Keratinocyte (primary cell): ENCODE measurements at places on chromosomes 6 and 20. TPM values are rescaled to one million over a fixed set of nuclear protein-coding genes. Genes with fewer than 3 reads are reported as not detected.
A peak's percentile ranks its signal among the peaks of the same experiment; 100 is the strongest.

- H3K36me3 ChIP-seq, result no peaks in the 10 kb centered on the region
- no peak overlapping the region for H3K4me3 ChIP-seq
- H3K4me1 ChIP-seq, result no peaks in the 10 kb centered on the region
- no peak overlapping the region for H3K27ac ChIP-seq
- DNase-seq, result no peak
- H3K27me3 ChIP-seq, result no peaks in the 10 kb centered on the region
These were observed 26.9 kb downstream of the ARMC2 start for GRCh38 chr6:108875161-108875555.

DNA sequence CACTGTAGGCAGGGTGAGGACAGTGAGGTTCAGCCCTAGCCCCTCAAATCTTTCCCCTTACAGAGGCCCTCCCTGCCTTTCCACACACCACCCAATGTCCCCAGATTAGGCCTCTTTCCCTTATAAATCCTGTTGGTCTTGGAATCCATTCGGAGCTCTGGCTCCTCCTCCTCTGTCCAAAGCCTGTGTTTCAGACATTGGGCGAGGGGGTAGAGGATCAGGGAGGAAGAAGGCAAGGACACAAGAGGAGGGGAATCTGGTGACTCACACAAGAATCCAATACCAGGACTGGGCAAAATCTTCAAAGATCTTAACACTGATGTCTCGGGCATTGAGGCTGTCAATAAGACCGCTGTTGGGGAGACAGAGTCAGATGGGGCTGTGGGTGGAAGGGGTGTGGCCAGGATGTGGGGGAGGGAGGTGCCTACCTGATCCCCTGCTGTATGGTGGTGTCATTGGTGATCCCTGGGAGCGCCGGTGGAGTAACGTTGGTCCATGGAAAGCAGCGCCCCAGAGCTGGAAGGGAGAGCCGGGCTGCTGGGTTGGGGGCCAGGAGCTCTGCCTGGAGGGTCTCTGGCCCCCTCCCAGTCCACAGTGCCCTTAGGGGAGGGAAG lies 7.6 kb downstream of the SLC44A4 start:
- no peak for DNase-seq
- H3K36me3 ChIP-seq, result no peaks in the 10 kb centered on the region
- H3K4me3 ChIP-seq, result no peak overlapping the region
- H3K27ac ChIP-seq, result no peak overlapping the region

GRCh38 chr6:17957498-17957897 lies 29.9 kb downstream of the KIF13A start:
- peaks cover 5% of the 10 kb centered on the region for H3K36me3 ChIP-seq
- H3K4me1 ChIP-seq, result peaks cover 15% of the 10 kb centered on the region
- no peaks in the 10 kb centered on the region for H3K27me3 ChIP-seq
- no peak overlapping the region for H3K4me3 ChIP-seq
- DNase-seq, result no peak
- peak overlapping the region; percentile 29 for H3K27ac ChIP-seq

Gene PAX1
- not detected in 3 replicates for polyA plus RNA-seq

DNA sequence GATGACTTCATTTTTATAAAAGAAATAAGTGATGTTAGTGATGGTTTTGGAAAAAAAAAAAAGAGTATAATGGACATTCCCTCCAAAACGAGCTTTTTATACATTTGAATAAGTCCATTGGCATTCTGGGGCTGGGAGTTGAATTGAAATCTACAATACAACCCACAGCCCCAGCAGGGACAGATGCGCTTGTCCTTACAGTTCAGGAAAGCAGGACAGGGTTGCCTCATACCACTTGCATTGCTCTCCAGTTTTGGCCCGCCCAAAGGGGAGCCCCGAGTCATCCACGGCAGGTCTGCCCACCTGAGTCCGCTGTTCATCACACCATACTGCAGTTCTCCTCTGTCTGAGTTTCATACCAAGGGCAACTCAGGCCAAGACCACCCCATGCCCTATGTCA lies 46.2 kb downstream of the VAPB start:
- no peak overlapping the region for H3K4me3 ChIP-seq
- DNase-seq, result no peak
- H3K27me3 ChIP-seq, result no peaks in the 10 kb centered on the region
- H3K27ac ChIP-seq, result no peak overlapping the region
- peaks cover 8% of the 10 kb centered on the region for H3K4me1 ChIP-seq

Gene RAB32
- 59.1 to 73.0 TPM (median 70.1 TPM) in 3 replicates for polyA plus RNA-seq

DNA sequence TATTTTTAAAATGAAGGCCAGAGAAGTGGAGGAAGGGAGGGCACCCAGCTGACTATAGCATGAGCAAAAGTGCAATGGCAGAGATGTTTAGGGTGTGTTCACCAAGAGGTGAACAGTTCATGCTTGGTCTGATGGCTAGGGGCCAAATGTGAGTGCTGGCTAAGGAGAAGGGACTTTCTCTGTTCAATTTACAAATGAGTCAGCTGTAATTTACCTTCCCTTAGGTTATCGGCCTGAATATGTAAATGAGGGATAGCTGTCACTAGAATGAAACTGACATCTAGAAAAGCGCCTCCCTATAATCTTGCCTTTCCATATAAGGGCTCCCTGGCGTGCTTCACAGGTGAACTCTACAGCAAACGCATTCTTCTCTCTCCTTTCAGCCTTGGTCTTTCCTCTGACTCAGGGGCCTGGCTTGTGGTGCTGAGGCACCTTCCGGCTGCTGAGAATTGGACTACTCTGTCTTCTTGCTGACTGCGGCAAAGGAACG lies 114.7 kb upstream of the BACH2 start:
- peaks cover 42% of the 10 kb centered on the region for H3K4me1 ChIP-seq
- H3K27ac ChIP-seq, result peak overlapping the region; percentile 53
- no peaks in the 10 kb centered on the region for H3K36me3 ChIP-seq
- no peaks in the 10 kb centered on the region for H3K27me3 ChIP-seq
- H3K4me3 ChIP-seq, result no peak overlapping the region
- peak; percentile 78 for DNase-seq

DNA sequence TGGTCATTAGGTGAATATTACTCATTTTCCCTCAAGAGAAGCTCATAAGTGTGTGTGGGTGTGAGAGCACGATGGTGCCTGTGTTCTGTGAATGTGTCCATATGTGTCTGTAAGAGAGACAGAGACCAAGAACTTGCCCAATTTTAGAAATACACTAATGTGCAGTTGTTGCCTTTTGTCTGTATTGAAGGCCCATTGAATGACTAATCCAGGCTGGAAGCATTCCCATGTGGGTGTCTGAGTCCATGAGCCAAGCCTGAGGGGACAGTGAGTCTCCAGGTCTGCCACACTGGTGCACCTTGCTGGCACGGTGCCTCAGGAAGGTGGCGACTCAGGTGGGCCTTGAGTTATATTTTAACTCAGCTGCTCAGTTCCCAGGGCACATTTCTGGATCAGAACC lies 25.5 kb upstream of the ASXL1 start:
- no peak overlapping the region for H3K27ac ChIP-seq
- no peaks in the 10 kb centered on the region for H3K27me3 ChIP-seq
- H3K4me1 ChIP-seq, result peaks cover 23% of the 10 kb centered on the region
- H3K36me3 ChIP-seq, result peaks cover 24% of the 10 kb centered on the region
- DNase-seq, result no peak

Gene KHDRBS2
- not detected in 3 replicates for polyA plus RNA-seq

Gene AVP
- polyA plus RNA-seq, result not detected in 3 replicates
